ENCODE measurements at places on chromosomes 1 and 21.
A peak's percentile ranks its signal among the peaks of the same experiment; 100 is the strongest.

DNA sequence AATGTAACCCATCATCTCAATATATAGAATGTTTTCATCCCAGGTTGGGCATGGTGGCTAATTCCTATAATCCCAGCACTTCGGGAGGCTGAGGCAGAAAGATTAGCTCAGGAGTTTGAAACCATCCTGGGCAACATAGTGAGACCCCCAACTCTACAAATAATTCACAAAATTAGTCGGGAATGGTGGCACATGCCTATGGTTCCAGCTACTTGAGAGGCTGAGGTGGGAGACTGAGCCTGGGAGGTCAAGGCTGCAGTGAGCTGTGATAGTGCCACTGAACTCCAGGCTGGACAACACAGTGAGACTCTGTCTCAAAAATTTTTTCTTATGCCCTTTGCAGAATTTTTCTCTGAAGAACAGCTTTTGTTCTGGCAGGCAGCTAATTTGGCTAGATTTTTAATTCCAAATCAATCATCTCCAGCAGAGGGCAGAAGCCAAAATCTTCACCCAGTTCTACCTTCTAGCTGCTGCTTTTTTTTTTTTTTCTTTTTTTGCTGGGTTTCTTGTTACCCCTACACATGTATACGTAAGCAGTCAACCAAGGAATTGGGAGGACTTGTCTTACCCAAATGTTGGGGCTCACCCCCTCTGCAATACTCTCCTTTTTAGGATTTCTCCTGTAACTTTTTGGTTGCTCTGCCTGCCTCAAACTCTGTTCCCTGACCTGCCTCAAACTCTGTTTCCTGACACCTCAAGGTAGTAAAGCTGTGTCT lies 2.7 kb upstream of the RAD54L start:
- peak; percentile 48 for DNase-seq

DNA sequence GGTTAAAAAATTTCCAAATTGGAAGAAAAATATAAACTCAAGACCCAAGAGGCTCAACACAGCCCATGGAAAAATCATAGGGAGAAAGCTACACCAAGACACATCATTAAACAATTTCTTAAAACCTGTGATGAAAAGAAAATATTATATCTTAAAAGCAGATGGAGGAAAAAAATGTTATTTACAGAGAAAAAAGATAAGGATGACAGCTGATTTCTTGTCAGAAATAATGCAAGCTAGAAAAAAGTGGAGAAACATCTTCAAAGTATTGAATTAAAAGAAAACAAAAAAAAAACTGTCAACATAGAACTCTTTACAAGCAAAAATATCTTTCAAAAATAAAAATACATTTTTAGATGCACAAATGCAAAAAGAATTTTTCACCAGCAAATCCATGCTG lies 930.5 kb downstream of the ADGRL2 start:
- DNase-seq: no peak

DNA sequence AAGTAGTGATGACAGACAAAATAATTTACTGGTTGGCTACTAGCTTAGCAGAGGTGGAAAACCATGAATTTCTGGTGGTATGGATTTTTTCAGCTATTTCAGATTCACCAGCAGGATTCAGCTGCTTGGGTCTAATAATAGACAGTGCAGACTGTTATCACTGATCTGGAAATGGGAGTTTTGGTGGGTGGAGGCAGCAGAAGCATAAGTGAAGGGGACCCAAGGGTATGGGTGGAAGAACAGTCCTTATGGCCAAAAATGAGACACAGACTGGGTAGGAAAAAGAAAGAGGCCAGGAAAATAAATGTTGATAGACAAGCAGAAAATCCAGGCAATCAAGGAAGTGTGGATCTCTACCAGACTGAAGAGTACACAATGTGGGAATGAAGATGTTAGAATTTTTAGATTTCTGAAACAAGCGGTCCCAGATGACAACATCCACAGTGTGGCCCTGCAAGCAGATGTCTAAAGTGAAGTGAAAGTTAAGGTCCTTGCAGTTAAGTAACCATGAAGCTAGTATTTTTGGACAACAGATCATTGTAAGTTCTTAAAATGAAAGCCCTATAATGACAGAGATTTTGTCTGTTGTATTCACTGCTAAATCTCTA lies 24.7 kb downstream of the LYST start:
- no peak for DNase-seq

DNA sequence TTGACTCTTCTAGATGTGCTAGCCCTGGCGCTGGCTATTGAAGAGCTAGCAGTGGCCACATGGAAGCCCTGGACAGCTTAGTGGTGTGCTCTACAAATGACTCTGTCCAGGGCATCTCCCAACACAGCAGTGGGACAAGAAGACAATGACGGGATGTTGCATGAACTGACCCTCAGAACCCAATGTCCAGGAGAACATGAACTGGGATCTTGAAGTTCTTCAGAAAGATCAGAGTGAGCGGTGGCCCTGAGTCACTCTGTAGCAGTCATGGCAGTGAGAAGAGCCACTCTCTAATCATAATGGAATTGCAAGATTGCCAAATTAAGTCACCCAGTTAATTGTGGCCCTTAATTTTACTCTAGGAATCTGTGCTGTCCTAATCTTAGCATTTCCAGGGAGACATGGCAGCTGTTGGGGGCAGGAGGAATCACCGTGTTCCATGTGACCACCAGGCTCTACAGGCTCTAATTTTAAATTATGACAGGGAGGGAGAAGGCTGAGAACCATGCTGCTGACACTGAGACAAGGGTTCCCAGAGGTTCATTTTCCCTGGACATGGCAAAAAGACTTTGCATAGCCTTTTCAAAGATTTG lies 10.2 kb upstream of the OBSCN start:
- DNase-seq: no peak

GRCh38 chr1:32349211-32349708 lies 13.0 kb downstream of the FAM229A start:
- DNase-seq: peak; percentile 86

GRCh38 chr1:8701794-8702471 lies 115.5 kb downstream of the RERE start:
- DNase-seq: peak; percentile 20

DNA sequence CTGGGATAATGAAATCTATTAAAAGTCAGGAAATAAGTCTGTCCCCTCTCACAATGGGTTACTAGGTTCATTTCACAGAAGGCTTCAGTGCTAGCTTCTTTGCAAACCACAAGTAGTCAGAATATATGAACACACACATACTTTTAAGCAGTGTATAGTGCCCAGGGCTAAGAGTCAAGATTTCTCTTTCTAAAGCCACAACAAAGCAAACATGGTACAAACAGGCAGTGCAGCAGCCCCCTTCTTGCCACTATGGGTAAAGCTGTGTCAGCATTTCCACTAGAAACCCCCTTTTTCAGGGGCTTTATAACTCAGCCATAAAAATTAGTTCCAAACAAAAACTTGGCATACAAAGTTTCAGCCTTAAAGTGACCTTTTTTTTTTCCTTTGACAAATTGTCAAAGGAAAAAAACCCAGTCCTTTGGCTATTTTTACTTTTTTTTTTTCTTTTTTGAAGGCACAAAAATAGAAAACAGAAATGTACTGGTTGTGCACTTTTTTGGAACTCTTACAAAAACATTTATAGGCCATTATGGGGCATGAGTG lies 315.4 kb downstream of the LMO4 start:
- peak; percentile 41 for DNase-seq

DNA sequence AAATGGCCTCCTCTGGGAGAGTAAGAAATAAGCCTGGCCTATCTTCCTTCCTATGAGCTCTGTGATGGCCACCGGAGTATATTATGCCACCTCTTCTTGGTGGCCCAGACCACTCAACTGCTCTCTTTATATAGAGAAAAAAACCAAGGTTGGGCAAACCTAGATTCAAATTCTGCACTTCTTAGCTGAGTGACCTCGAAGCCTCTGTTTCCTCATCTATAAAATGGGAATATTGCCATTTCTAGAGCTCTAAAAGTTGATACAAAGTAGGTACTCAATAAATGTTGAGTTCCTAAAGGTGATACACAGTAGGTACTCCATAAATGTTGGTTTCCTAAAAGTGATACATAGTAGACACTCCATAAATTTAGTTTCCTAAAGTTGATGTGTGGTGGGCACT lies 120.7 kb downstream of the HLCS start:
- no peak for DNase-seq

DNA sequence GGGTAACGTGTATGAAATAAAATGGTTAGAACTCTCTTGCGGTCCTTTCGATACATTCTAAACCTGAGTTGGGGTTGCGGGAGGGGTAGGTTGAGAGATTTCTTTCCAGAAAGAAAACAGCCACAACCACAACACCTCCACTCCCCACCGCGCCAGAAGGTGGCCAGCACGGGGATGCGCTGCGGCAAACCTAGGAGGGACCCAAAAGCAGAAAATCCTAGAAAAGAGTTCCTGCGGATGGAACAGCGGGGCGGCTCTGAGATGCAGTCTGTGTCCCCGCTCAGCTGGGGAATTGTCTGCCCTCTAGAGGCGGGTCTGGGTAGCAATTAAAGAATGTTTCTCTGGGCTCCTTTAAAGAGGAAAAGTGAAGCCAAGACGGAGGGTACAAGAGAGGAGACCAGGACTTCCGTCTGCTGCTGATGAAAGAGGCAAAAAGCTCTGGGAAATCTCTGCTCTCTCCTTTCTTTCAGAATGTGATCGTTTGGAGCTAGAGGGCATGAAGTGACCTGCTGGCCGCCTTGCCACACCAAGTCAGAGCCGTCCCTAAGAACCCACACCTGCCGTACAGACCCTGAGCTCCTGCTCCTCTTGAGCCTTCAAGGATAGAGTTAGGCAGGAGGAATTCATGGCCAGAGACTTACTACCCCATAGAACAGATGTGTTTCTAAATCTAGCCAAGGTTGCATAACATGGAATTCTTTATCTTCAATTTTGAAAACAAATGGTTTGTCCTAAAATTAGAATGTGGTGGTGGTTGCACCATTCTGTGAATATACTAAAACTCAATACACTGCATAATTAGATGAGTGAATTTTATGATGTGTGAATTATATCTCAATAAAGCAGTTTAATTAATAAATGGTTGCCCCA lies 46.5 kb upstream of the COA6 start:
- DNase-seq: peak; percentile 70

GRCh38 chr1:97160818-97161217 lies 439.2 kb downstream of the PTBP2 start:
- peak; percentile 16 for DNase-seq

DNA sequence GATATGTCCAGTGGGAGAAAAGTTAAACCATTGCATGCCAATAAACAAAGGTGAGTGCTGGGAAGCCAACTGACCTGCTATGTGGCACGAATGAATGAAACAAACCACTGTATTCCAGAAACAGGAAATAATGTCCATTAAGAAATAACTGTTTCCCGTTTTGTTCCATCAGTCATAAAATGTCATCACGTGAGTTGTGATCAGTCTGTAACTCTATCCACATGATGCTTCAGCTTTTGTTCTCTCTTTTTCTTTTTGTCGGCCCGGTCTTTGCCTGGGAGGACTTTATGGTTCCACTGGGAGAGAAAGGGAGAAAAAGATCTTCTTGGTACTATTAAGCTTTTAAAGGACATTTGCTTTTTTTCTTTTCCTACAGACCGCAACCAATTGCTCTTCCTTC lies 179.9 kb downstream of the TGFB2 start:
- DNase-seq: no peak

DNA sequence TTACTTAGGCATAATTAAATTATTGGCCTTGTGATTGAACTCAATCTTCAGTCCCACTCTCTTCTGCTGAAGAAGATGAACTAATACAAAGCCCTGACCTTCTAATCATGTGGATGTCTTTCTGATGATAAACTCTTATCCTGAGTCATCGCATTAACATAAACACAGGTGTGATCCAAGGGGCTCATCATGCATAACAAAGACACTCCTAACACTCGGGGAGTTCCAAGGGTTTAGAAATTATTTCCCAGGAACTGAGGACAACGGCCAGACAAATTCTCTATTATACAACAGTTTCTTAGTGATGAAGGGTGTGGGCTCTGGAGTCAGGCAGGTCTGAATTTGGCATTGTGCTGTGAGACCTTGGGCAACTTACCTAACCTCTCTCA lies 18.0 kb downstream of the DUSP10 start:
- no peak for DNase-seq

DNA sequence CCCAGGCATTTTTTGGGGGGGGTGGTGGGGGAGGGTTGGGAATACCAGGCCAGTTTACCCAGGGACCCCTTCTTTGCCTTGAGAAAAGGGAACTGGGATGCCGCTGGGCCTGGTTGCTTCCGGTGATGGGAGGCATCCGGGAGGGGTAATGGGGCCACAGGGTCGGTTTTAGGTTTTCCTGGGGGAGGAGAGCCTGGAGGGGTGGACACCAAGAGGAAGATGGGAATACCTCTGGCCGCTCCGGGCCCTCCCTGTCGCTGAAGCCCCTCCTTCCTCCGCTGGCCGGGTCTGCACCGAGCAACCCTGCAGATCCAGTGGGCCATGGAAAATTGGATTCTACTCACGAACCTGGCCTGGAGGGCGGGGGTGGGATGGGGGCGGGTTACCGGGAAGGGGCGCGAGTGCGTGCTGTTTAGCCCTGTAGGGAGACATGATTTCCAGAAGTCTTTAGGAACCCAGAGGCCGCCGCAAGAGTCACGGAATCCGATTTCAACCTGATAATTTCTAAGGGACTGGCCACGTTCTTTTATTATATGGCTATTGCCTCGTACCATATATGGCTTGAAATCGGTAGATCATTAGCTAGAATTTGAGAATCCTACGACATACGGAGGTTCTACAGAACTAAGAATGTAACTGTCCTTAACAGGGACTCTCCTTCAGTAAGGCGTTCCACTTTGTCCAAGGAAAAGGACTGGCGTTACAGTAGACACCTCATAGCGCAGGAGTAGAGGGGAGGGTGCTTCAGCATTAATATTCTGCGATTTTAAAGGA lies 749 bp downstream of the AKIRIN1 start:
- DNase-seq: peak; percentile 62

DNA sequence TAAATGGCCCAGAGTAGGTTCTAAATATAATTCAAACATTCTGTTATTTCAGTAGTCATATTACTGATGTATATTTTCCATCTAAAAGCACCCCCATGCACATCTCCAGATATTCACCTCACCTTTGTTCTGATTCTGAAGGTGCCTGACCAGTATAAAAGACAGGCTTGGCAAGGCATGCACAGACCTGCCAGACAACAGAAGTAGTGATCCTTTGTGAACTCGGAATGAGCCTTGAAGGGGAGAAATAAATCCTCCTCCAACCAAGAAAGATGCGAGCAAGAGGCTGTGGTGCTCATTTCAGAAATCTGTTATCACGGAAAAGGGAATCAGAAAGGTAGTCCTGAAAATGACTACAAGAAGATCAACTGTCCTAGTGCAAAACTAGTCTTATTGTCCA lies 287.3 kb downstream of the VAV3 start:
- DNase-seq: no peak

GRCh38 chr1:74395571-74395970 lies 116.8 kb downstream of the LRRC53 start:
- DNase-seq: no peak

DNA sequence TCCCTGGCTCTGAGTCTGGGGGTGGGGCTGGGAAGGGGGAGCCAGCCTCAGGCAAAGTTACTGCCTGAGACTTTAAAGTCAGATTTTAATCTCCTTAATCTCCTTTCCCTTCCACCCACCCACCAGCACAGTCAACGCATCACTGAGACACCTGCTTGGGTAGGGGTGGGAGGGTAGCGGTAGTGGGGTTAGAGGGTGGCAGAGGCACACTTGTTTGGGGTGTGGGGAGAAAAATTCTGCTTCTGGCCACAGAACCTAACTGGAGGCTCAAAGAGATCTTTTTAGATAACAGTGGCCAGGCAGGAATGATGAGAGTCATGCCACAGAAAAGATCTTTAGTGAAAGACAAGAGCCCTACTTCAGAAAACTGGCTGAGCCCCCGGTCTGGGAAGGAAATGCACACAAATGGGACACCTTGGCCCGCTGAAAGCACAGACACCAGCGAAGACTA lies 44.1 kb downstream of the CD247 start:
- no peak for DNase-seq

All from EH (cell line).